ENCODE measurements at places on chromosomes 16 and 17.

DNA sequence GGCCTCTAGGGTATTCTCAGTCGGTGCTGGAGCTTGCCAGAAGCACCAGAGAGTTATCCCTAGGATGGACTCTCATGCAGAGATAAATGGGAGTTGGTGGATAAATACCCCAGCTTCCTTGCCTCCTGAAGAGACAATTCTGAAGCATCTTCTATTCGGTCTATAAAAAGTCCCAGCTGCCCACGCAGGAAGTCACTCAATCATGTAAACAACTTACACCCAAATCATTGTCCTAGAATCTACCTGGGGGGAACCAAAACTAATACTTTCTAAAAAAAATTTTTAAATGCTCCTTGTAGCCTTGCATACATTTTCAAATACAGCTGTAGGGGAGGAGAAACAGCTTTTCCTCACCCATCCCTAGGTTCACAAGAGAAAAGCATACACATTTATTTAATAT is 66.6 kb upstream of the ELAC2 start:
- no peak for DNase-seq

DNA sequence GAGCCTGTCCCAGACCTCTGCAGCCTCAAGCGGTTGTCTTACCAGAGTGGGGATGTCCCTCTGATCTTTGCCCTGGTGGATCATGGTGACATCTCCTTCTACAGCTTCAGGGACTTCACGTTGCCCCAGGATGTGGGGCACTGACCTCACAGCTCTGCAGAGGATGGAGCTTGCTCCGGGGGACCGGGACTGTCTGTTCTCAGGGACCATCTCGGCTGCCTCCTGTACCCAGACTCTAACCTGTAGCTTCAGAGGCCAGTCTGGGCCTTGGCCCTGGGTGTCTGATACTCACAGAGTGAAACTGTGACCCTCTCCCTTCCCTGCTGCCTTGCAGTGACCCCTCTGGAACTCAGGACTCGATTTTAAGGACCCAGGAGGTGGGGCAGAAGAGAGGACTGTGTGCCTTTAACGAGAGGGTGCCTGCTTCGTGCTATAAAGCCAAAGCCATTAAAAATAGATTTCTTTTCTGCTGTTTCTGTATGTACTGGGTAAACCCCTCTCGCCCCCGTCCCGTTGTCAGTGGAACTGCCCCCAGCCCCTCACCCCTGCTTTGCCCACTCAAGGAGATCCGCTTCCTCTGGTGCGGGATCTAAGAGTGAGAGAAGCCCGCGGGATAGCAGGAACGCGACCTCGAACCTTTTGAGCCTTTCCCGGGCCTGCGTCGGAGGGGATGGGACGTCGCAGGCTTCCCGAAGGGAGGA is 1.1 kb upstream of the LLGL2 start:
- no peak for DNase-seq

- DNase-seq: no peak
Measured at GRCh38 chr16:64172652-64173051, 949.2 kb downstream of the CDH11 start.

DNA sequence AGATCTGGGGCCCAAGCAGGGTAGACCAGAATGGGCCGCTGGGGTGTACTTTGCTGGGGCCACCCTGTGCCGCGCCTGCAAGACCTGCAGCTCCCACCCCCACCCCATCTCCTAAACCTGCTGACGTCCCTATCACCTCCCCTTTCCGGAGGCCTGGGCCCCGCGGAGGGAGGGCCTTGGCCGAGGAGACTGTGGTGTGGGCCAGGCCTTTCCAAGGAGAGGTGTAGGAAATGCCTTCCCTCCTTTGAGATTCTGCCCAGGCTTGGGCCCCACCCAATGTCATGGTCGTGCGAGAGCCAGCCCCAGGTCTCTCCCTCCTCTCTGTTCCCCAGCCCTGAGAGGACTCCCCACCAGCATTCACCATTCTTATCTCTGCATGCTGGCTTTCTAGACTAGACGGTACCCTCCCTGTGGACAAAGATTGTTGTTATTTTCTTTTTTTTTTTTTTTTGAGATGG is 3.9 kb upstream of the WFIKKN2 start:
- DNase-seq: no peak

DNA sequence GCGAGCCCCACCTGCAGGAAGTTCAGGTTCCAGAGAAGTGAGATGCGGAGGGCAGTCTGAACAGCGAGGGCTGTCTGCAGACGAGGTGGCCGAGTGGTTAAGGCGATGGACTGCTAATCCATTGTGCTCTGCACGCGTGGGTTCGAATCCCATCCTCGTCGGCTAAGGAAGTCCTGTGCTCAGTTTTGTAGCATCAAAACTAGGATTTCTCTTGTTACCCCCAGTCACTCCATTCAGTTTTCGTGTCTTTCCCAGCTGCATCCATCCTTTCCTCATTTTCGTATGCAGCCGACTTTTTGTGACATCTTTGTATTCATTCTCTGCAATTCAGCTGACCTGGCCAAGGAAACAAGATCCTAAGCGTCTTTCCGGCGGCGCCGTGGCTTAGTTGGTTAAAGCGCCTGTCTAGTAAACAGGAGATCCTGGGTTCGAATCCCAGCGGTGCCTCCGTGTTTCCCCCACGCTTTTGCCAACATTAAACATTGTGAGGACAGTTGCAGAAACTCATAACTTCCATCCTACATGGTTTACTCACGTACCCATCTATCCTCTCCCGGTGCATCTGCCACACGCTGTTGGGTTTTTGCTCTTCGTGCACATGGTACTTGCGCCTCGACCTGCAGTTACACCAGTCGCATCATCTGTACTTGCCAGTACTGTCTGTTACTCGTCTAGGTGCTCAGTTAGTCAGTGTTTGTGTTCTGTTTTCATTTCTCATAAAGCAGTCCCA is 3.0 kb downstream of the BORCS6 start:
- peak; percentile 99 for DNase-seq

GRCh38 chr17:64418506-64419339 is 28.1 kb upstream of the PECAM1 start:
- no peak for DNase-seq

GRCh38 chr17:12545877-12546513 is 119.7 kb upstream of the MYOCD start:
- no peak for DNase-seq

DNA sequence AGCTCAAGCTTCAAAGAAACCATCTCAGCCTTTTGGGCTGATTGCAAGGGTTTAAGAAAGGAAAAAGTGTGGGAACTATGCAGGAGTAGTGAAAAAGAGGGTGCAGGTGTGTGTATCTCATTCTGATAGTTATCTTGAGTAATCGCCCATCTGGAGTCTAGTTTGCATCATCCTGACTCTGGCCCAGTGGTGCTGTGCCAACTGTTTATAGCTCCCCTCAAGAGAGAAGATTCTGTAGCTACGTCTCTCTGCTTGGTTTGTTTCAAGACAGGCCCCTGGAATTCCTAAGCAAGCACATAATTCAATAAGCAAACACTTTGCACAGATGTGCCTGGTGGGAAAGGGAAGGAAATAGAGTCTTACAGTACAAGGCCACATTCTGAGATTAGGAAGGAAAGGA is 144.4 kb downstream of the HAPSTR1 start:
- no peak for DNase-seq

DNA sequence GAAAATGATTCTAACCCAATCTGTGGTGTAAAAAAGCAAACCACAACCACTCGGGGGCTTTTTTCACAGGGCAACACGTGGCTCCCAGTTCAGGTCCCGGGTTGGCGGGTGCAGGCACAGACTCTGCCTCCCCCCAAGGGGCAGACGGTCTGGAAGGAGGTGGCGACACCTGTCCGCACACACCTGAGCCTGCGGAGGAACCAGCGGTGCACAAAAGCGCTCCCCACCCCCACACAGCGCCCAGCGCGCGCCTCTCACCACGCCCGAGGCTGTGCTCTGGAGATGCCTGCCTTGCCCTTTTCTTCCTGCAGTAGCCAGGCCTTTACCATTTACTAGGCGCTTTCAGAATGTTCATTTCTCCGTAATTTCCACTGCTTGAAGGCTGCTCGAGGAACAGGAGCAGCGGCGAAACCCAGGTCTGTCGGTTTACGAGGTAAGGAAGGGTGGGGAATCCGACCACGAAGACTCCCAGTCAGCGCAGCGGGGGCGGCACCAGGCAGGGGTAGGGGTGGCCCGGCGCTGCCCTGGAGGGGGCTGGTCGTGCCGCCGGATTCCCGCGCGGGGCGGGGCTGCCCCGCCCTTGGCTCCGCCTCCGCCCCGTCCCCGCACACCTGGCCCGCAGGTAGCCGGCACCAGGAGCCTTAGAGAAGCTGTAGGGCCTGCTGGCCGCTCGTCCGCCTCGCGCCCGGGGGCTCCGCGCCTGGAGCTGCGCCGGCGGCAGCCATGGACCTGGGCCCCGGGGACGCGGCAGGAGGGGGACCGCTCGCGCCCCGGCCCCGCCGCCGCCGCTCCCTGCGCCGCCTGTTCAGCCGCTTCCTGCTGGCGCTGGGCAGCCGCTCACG is at the start of gene USP43:
Gene USP43, plus strand, starts transcription at position 608 of the 842 bp plus-strand sequence. Its CDS starts 116 bp downstream, at position 724.
- peak; percentile 55 for DNase-seq

DNA sequence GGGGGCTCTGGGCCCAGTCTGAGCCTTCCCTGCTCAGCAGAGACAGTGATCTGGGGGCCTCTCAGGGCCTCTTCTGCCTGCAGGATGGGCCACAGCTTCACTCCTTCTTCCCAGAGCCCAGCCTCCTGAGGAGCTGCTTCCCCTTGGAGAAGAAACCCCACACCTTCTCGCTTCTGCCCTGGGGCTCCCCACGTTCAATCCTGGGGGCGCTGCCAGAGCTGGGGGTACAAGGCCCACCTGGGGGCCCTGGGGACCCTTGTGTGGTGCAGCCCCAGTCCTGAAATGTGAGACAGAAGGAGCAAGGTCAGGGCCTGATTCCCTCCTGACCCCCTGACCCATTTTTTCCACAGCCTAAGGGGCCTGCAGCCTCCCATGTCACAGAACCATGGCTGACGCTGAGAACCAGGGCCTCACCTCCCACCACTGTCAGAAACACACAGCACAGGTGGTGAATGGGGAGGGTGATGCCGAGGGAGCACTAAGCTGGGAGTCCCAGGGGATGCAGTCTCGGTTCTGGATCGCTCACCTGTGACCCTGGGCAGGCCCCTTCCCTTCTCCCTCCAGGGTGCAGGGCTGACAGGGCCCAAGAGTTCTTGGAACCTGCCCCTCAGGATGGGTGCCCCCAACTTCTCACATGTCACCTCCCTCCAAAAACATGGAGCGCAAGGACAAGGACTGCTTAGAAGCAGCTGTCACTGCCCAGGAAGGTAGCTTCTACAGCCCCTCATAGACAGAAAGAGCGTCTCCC is 21.6 kb upstream of the MPO start:
- no peak for DNase-seq

- DNase-seq: no peak
Measured at GRCh38 chr17:50816271-50816670, 19.1 kb upstream of the WFIKKN2 start.

- peak; percentile 61 for DNase-seq
Measured at GRCh38 chr17:40615068-40615840, 32.4 kb downstream of the SMARCE1 start.

Measured in activated T-cell treated with anti-CD3 and anti-CD28 coated beads, Interleukin-2, amount 50 U/mL, for 24 hours (primary cell).